Muscle of arm (tissue), 14 donors: ENCODE measurements at places on chromosomes 6 and 20.

DNA sequence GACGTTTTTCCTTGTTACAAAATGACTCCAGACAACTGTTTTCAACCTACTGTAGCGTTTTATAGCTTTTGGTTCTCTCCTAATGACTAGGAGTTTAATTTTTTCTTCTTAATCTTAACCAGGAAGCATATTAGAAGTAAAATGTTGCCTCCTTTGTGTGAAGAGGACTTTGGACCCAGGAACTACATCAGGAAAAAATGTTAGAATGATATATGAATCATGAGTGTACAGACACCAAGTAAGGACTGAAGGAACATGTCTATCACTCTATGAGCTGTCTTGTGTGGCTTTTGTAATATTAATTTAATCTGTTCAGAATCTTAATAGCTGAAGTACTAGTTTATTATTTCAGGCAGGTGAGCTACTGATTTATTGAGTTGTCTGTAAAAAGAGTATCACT, 71.0 kb upstream of the MARCKS start:
- no peak for DNase-seq

DNA sequence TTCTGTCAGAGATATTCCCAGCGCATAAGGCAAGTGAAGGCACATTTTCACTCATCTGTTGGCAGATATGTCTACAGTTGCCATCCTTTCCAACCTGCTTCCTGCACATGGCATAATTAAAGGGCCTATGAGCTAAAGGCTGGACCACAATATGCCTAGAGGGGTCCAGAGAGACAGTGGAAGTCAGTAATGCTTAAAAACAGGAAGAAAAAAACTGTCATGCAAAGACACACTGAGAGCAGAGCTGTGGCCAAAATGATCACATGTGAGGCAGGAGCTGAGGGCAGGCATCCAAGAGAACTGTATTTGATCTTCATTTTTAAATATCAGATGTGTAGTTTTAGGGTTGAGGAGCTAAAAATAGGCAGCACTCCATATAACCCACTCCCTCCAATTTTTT, 125.0 kb upstream of the BACH2 start:
- no peak for DNase-seq

DNA sequence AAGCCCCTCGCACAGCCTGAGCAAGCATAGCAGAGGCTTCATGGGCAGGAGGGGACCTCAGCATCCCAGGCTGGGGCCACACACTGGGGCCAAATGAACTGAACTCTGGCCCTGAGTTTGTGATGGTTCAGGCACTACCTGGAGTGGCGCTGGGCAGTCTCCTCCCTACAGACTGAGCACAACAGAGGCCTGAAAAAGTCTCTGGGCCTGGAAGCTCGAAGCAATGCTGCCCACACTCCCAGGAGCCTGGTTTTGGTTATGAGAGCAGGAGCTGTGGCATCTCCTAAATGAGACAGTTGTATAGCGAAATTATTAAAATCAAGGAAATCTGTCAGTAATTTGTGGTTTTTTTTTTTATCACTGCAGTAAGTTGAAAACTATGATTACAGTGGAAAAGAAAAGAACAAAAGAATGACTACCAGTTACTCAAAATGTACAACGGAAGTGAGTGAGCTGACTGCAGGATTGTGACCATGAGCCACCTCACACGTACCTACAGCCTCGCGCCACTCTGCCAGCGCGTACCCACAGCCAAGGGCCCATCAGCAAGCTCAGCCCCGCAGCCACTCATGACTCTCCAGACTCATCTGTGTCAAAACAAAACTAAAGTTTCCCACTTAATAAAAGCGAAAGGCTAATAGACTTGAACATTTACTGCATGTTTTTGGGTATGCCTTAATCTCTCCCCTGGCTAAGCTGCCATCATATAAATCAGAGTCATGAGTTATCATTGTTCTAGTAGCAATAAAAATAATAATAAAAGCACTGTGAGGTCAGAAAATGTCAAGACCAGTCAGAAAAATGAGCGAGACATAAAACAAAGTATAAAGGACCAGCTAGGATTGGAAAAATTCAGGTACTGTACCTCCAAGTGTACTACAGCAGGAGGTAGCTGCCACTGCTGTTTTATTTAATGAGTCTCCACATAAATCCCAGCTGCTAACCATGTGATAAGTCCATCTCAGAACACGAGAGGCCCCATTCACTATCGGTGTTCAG, 177.0 kb downstream of the FOXC1 start:
- no peak for DNase-seq

GRCh38 chr6:151075930-151076555, 163.7 kb upstream of the AKAP12 start:
- DNase-seq, result no peak

DNA sequence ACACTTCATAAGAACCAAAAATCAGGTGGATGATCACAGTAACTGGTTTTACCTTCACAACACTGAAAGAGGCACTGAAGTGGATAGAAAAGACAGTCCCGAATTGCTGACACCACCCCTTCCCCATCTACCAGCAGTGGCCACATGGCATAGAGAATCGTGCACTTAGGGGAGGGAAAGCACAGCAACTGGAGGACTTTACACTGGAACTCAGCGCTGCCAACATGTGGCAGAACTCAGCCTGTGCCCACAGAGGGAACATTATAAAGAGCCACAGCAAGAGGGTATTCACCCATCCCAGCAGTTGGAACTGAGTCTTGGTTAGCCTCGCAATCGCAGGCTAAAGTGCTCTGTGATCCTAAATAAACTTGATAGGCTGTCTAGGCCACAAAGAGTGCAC, 6.5 kb upstream of the KIAA1586 start:
- DNase-seq, result no peak

DNA sequence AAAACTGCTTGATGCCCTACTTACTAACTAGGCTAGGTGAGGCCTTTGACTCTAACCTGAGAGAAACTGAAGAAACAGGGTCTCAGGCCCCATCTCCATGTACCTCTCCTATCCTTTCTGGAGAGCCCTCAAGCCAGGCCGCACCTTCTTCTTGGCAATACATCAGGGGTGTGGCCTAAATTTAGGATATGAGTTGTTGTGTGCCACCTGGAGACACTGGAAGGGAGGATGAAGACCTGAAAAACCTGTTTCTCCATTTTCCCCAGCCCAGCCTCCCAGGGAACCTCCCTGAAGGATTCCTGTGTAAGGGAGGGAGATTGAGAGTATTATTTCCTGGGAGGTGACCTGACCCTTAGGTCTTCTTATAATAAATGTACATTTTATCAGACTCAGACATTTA, 3.1 kb downstream of the LY6G6D start:
- no peak for DNase-seq

DNA sequence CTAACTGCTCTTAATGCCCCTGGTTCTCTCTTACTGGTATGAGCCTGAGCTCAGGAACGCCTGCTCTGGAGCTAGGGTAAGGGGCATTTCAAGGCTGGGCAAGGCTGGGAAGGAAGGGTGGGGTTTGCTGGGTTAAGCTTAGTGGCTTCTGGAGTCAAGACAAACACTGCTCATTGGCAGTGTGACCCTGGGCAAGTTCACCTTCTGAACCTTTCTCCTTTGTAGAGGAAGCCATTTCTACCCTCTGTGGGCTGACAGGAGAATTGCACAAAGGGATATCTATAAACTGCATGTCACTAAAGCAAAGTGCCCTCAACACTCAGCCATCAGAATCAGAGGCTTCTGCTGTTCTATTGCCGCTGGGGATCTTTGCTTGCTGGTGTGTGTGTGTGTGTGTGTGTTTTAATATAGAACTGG, 20.3 kb upstream of the LRRN4 start:
- DNase-seq, result no peak

DNA sequence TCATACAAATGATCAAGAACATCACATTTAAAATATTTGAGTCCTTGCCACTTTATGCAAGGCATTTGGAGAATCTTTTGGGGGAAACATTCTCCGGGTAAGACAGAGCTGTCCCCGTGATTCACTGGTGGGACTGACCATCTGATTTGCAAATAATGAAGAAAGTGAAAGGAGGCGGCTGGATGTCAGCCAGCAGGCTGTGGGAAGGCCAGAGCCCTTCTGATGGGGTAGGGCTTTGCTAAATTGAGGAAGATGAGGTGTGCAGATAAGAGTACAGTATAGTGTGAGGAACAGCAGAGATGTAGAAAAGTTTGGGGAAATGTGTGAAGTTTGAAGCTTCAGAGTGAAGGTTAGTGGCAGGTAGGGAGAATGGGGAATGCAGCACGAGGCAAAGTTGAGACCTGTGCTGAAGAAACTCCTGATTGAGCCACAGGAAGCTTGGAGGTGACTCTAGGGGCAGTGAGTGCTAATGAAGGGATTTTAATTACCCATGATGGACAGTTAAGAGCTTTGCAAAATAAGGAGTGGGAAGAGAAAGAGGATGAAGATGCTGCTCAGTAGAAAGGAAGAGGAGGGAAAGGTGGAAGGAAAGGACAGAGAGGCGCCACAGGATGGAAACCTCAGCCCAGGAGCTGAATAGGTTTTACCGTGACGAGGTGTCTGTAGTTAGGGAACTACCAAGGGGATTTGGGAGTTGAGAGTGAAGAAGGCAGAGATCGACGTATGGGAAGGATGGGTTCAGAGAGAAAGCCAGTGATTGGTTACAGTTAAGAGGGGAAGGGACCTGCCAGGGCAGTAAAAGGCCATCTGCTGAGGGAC, 68.7 kb downstream of the SNX9 start:
- DNase-seq, result no peak

DNA sequence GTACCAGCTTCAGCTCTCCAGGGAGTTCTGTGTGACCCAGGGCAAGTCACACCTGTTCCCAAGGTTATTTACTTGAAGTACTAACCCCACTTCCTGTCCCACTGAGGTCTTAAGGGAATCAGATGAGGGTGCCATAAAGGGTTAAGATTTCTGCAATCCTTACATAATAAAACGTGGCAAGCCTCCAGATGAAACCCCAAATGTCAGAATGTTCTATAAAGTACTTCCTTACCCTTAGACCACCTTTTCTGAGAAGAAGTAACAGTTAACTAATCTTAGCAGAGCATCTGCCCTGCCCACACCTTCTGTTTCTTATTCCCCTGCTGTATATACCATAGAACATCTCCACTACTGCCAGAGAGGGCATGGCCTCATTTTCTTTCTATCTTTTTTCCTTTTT, 6.0 kb upstream of the AVP start:
- DNase-seq, result no peak

DNA sequence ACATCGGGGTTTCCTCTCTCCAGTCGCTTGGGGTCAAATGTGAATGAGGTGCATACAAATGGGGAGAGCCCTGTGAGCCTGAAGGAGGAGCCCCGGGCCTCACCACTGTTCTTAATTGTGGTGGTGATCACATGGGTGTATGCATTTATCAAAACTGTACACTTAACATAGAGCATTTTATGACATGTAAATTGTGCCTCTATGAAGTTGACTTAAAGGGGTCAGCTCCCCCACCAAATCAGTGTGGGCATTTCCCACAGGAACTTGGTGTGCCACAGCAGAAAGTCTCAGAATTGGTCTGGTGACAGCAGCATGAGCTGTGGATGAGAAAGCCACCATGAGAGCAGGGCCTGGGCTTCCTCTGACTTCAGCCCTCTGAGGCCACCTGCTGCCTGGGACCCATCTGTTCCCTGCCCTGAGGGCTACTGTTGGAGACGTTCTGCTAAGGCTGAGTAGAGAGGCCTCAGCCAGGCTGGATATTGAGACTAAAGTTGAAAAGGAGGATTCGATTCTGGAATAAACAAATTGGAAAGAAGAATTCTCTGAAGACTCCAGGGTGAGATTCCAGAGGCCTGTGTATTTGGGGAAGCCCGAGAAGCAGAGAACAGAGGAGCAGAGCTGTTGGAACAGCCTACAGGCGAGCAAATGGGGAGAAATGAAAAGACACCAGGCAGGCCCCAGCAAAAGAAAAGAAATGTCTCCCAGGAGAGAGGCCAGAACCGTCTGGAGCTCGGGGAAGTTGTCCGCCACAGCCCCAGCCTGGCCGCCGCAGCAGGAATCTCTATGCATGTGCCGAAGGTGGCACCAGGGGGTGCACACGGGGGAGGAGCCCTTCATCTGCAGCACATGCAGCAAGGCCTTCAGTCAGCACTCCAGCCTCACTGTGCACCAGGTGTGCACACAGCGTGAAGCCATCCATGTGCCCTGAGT, 37.6 kb upstream of the XRN2 start:
- DNase-seq, result no peak

- no peak for DNase-seq
Observed at GRCh38 chr20:14049111-14049510, 53.8 kb downstream of the MACROD2 start.

- no peak for DNase-seq
Observed at GRCh38 chr20:41889126-41889843, 271.1 kb upstream of the CHD6 start.

GRCh38 chr6:51514748-51515402, 572.5 kb downstream of the PKHD1 start:
- DNase-seq, result no peak

DNA sequence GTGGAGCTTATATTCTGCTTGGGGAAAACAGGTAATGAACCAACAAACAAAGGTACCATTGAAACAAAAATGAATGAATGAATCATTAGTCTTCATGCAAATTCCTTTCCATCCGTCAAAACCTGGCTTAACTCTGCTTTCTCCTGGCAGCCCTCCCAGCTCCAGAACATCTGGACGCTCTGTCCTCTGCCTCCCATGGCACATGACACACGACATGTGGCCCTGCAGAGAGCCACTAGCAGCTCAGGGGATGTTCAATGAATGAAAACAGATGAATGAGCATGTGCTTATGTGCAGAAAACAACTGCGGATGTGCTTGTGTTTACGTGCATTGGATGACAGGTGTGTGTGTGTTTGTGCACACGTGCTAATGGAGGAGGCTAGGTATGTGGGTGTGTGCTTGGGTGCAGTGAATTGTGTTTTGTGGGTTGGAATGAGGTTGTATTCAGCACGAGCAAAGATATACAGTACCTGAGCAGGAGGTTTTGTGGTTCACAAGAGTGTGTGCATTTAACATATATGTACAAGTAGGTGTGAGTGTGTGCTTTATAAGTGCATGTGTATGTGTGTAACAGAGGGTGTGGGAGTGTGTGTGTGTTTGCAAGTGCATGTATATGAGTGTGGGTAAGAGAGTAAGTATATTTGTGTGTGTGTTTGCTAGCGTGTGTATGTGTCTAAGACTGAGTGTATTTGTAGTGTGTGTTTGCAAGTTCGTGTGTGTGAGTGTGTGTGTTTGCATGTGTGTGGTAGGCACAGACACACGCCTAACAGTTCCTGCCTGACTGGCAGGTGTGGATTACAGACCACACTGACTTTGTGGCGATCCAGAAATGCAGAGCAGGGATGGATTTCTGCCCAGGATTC, 374.1 kb upstream of the SULF2 start:
- DNase-seq, result peak; percentile 31
